ENCODE measurements at places on chromosomes 7 and 10. TPM values are rescaled to one million over a fixed set of nuclear protein-coding genes. Genes with fewer than 3 reads are reported as not detected.

The ATOH7 gene
- not detected for total RNA-seq

DNA sequence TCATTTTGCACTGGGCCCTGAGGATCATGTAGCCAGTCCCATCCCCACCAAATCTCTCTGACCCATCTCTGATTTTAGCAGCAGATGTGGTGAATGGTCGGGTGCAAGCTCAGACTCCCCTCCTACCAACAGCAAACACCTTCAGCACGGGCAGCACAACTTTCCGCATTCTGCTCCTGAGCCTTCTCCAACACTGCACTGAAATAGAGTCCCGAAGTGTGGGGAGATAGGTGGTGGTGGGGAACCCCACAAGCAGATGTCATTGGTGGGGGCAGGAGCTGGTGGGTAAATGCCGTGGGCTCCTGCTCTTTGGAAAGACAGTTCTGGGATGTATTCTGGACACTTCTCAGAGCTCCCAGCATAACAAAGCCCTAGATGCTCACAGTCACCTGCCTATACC lies 9.6 kb upstream of the CTBP2 start:
- DNase-seq, result no peak
- H3K27me3 ChIP-seq, result peaks cover 4% of the 10 kb centered on the region
- H3K4me3 ChIP-seq, result no peak overlapping the region
- H3K36me3 ChIP-seq, result no peaks in the 10 kb centered on the region
- H3K4me1 ChIP-seq, result no peaks in the 10 kb centered on the region

The NUTM2E gene
- not detected for total RNA-seq

DNA sequence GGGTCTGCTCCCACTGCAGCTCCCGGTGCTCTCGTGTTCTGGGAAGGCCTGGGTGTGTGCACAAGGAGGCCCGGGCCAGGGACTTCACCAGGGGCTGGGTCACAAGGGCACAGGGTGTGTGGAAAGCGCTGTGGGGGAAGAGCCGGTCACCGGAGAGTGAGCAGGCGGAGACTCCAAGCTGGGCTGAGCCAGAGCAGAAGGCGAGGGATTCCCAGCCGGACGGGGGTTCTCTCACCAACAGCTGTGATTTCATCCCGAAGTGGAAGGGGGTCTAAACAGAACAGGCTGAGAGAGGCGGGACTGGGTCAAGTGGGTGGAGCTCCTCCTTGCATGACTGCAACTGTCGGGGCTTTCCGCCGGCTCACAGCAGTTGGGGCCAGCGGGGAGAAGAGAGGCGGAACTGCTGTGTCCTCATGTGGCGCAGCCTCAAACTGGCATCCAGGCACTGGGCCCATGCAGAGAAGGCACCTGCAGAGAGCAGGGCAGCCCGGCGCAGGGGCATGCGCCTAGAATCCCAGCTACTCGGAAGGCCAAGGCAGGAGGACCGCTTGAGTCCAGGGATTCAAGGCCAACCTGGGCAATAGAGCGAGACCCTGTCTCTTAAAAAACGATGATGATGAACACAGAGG lies 7.6 kb upstream of the ORAI2 start:
- peak overlapping the region; percentile 100 for H3K27ac ChIP-seq
- H3K27me3 ChIP-seq, result no peaks in the 10 kb centered on the region
- peak overlapping the region; percentile 77 for H3K4me3 ChIP-seq
- H3K36me3 ChIP-seq, result peaks cover 22% of the 10 kb centered on the region
- H3K4me1 ChIP-seq, result peaks cover 67% of the 10 kb centered on the region
- peak; percentile 93 for DNase-seq

DNA sequence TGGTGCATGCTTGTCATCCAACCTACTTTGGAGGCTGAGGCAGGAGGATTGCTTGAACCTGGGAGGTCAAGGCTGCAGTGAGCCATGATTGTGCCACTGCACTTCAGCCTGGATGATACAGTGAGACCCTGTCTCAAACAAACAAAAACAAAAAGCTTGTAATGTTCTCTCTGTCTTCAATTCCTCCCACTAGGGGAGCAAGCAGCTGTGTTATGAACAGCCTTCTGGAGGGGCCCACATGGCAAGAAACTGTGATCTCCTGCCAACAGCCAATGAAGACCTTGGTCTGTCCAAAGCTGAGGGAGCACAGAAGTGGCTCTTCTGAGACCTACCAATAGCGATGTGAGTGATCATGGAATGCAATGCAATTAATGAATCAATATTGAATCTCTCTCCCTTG lies 229.2 kb downstream of the SEC23IP start:
- H3K27me3 ChIP-seq, result peaks cover 10% of the 10 kb centered on the region
- no peak overlapping the region for H3K4me3 ChIP-seq
- H3K36me3 ChIP-seq, result no peaks in the 10 kb centered on the region
- DNase-seq, result no peak

DNA sequence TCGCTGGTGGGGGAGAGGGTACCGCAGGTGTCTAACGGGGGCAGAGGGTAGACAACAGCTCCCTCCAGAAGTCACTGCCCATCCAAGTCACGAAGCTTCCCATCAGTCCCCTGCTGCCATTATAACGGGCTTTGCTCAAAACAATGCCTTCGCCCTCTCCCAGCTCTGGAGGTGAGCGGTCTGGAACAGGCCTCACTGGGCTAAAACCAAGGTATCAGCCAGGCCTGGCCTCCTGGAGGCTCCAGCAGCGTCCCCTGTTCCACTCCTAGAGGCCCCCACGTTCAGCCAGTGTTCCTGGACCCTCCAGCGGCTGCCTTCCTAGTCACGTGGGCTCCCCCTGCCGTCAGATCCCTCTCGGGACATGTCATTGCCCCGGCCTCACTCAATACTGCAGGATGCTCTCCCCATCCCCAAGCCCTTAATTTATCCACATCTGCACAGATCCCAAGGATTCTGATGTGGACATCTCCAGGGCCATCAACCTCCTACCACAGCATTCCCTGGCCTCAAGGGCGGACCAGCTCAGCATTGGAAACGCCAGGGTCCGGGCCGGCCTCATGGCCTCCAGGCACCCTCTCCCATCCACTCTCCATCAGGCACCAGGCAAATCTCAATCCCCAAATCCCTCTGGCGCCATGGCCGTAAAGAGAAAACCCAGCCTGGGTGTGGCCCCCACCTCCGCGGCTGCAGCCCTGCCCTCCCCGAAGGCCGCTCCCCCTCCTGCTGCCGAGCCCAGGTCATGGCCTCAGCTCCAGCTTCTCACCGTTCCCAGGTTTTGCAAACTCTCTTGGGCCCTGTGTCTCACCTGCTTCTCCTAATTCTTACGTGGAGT lies 104.1 kb upstream of the FAM20C start:
- H3K27me3 ChIP-seq, result peaks cover 3% of the 10 kb centered on the region
- H3K27ac ChIP-seq, result no peak overlapping the region
- H3K4me3 ChIP-seq, result no peak overlapping the region
- H3K36me3 ChIP-seq, result no peaks in the 10 kb centered on the region
- H3K4me1 ChIP-seq, result peaks cover 4% of the 10 kb centered on the region

The OR2A1 gene
- total RNA-seq, result not detected

- H3K27ac ChIP-seq, result no peak overlapping the region
- no peaks in the 10 kb centered on the region for H3K27me3 ChIP-seq
- no peaks in the 10 kb centered on the region for H3K4me1 ChIP-seq
- peaks cover 68% of the 10 kb centered on the region for H3K36me3 ChIP-seq
- no peak overlapping the region for H3K4me3 ChIP-seq
Measured at GRCh38 chr10:3124412-3125175, 48.0 kb downstream of the PITRM1 start.

GRCh38 chr10:132847856-132848255 lies 61.9 kb upstream of the NKX6-2 start:
- H3K27me3 ChIP-seq, result no peaks in the 10 kb centered on the region
- peak overlapping the region; percentile 46 for H3K4me3 ChIP-seq
- H3K36me3 ChIP-seq, result no peaks in the 10 kb centered on the region
- peaks cover 7% of the 10 kb centered on the region for H3K4me1 ChIP-seq
- no peak overlapping the region for H3K27ac ChIP-seq

DNA sequence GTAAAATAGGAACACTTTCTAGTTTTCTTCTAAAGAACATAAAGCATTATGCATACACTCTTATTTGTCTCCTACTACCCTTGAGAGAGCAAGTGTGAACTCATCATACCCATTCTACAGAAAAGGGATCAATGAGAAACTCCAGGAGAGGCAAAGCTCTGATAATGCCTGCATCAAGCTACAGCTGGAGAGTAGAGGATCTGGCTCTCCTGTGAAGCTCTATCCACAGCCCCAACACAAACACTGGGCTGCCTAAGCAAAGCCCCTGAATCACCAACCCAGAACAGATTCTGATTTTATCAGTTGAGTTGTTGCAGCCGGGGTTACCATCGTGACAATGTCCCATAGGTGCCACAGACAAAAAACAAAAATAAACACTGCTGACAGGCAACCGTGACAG lies 74.9 kb downstream of the NUDCD3 start:
- H3K4me3 ChIP-seq, result no peak overlapping the region
- H3K27ac ChIP-seq, result peak overlapping the region; percentile 47
- no peaks in the 10 kb centered on the region for H3K27me3 ChIP-seq

GRCh38 chr7:231030-231857 lies 38.9 kb downstream of the FAM20C start:
- H3K27ac ChIP-seq, result no peak overlapping the region
- H3K4me3 ChIP-seq, result no peak overlapping the region
- no peaks in the 10 kb centered on the region for H3K27me3 ChIP-seq

DNA sequence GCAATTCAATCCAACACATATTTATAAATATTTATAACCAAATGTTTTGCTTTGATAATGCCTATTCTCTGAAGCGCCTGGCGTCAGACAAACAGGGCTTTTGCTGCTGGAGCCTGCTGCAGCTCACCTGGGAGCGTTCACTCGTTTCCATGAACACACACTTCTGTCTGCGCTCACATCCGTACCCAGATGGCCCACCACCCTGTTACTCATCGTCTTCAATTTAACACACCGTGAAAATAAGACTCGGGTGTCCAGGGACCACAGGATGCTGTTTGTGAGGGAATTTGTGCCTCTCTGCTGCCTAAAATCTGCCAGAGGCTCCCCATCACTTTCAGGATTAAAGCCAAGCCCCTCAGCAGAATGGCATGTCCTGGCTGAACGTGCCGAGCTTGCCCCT lies 74.1 kb downstream of the SLIT1 start:
- no peak overlapping the region for H3K4me3 ChIP-seq
- no peaks in the 10 kb centered on the region for H3K4me1 ChIP-seq
- H3K27ac ChIP-seq, result no peak overlapping the region
- H3K36me3 ChIP-seq, result no peaks in the 10 kb centered on the region

The UFSP1 gene
- 0.64 TPM for total RNA-seq

DNA sequence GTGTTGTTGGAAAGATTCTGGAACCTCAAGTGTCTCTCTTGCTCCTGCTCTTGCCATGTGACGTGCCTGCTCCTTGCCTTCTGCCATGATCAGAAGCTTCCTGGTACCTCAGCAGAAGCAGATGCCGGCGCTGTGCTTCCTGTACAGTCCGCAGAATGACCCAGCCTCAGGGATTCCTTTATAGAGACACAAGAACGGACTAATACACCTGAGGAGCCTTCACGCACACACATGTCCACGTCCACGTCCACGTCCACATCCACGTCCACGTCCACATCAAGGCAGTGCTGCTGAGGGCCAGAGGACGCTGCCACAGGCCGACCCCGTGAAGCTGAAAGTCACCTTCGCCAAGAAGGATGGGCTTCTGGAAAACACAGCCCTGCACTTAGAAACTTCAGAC lies 190.1 kb downstream of the MAD1L1 start:
- no peak overlapping the region for H3K27ac ChIP-seq
- H3K27me3 ChIP-seq, result no peaks in the 10 kb centered on the region
- H3K4me1 ChIP-seq, result peaks cover 41% of the 10 kb centered on the region
- H3K36me3 ChIP-seq, result peaks cover 9% of the 10 kb centered on the region
- DNase-seq, result no peak

The WDFY4 gene
- total RNA-seq, result 0.29 TPM

Measured in activated naive CD4-positive, alpha-beta T cell treated with anti-CD3 and anti-CD28 coated beads for 36 hours (primary cell).